NCI-H774 (cell line): ENCODE measurements at places on chromosomes 2 and 18.

DNA sequence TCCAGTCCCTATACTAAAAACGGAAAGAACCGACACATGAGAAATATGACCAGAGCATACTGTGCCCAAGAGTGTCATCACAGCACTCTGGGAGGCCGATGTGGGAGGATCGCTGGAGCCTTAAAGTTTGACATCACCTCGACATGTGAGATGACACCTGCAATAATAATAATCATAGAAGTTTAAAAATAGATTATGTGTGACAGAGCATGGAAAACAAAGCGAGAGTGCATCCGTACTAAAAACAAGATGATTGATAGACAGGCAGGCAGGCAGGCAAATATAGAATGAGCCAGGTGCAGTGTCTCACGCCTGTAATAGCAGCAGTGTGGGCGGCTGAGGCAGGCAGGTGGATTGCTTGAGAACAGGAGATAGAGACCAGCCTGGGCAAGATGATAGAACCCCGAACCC, 114.8 kb upstream of the ANKRD30BL start:
- DNase-seq: no peak

DNA sequence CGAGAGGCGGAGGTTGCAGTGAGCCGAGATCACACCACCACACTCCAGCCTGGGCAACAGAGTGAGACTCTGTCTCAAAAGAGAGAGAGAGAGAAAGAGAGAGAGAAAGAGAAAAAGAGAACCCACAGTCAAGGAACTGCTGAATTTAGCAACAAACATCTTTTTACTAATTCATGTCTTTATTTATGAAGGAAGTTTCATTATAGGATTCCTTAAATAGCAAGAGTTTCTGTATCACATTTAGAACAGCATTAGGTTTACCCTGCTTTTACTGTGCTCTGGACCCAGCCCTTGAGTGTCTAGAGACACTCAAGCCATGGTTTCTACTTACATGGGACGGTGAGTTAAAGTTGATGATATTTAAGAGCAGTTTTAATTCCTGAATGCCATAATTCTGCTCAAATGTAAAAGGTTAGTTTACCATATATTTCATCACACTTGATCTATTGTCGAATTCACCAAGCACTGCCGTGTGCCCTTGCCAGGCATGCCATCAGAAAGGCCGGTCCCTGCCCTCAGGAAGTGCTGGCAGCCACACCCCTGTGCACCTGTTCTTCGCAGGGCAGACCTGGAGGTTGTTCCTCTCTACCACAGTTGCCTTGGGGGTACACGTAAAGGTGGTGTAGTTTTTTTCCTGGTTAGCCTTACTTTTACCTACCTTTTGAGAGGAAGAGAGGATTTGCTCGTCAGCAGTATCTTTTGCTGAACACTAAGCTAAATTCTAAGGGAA, 153.3 kb downstream of the LDLRAD4 start:
- no peak for DNase-seq

DNA sequence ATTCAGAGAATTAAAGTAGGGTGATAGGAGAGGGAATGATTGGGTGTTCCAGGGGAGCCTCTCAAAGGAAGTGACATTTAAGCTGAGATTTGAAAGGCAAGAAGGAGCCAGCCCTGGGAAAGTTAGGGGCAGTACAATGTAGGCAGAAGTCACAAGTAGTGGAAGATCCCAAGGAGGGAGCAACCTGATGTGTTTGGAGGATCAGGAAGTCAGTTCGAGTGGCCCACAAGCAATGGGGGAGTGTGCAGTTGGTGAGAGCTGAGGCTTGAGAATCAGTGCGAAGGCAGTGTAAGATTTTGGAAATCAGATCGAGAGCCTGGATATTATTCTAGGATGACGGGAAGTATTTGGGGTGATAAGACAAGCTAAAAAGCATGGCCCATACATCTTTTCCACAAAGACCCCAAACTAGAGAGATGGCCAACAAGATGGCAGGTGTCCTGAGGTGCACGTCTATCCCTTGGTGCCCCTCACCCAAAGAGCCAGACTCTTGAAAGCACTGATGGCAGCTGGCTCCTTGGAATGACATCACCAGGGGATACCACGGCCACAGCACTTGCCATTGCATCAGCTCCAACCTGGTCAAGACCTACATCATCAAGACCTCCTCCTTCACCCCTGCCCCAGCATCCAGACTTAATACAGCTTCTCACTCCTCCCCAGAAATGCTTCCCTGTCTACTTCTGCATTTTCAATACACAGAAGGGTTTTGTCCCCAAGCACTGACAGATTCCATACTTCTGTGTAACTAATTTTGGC, 127.3 kb downstream of the BCL2 start:
- DNase-seq: no peak

DNA sequence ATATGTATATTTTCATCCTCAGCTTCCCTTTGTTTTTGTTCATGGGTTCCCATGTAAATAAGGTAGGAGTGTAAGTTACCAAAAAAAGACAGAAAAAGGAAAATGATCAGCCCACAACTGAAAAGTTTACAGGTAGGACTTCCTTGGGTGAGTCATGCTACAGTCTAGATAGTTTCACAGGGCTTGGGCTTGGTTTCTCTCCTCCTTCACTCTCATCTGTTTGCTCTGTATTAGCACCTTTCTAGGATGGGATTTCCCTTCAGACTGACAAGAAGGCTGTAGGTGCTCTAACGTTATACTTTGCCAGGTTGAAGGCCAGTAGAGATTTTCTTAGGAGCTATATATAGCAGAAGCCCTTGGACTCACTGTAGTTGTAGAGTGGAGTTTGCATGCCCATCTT, 57.9 kb downstream of the FAM171B start:
- DNase-seq: no peak

DNA sequence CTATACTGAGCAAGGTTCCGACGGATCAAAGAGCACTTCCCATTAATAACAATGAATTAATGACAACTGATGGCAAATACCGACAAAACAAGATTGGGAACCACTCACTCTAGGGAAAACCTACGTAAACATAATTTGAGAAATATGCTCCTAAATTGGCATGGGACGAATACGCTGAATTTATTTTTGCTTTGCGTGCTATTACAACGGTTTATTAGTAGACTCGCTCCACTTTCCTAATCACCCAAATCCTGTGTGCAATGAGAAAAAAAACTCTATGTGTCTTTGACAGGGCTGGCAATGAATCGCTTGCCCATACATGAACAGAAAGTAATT, 536 bp upstream of the SLC25A12 start:
- DNase-seq: no peak

DNA sequence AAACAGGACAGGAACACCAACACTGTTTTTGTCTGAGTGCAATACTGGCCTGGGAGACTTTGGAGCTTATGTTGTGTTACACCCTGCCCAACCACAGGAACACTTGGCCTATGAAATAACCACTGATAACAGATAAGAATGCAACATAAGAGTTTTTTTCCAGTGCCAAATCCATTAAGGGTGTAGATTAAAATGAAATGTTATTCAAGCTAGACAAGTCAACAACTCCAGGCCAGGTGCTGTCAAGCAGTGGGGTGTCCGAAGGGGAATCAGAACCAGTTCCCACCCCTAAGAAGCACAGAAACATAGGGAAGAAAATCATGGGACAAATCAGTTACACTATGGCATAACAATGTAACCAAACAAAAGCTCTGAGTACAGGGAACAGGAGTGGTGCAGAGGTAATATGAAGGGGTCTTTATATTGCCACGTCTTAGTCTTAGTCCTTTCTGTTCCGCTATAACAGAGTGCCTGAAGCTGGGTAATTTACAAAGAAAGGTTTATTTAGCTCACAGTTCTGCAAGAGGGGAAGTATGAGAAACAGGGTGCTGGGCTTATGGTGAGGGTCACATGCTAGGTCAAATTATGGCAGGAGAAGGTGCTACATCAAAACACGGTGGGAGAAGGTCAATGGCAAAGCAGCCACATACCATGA, 3.8 kb downstream of the AFG3L2 start:
- DNase-seq: no peak

DNA sequence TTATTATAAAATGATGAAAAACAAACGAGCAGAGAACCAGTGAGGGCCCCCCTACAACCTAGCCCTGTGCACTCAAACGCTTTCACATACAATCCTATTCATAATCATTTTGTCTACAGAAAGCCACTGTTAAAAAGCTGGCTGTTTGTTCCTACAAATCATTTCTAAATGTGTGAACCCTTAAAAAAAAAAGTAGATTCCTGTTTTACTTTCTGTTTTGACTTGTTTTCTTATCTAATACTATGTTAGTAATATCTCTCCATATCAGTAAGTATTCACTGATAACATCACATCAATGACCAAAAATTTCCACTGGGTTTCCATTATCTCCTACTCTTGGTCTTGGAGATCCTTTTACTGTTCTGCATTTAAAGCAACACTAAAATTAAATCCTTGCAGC, 128.8 kb upstream of the TTC39C start:
- no peak for DNase-seq

- no peak for DNase-seq
Observed at GRCh38 chr2:235546151-235546435, 52.2 kb downstream of the AGAP1 start.

GRCh38 chr2:3042601-3043585, 334.7 kb downstream of the EIPR1 start:
- no peak for DNase-seq

DNA sequence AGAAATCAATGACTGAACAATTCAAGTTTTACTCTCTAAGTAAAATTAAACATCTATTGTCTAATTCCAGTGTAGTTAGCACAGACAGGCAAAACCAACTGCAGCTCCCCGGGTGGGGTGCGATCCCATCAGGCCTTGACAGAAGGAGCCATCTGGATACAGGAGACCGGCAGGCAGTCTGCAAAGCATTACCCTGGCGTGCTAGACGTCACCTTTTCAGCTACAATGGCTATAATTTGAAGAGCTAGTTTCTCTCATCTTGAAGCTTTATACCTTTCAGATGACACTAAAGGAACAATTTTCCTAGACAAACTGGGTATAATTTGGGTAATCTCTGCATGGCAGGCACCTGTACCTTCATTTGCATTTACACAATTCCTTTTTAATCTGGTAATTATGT, 761.5 kb upstream of the SOX11 start:
- no peak for DNase-seq

DNA sequence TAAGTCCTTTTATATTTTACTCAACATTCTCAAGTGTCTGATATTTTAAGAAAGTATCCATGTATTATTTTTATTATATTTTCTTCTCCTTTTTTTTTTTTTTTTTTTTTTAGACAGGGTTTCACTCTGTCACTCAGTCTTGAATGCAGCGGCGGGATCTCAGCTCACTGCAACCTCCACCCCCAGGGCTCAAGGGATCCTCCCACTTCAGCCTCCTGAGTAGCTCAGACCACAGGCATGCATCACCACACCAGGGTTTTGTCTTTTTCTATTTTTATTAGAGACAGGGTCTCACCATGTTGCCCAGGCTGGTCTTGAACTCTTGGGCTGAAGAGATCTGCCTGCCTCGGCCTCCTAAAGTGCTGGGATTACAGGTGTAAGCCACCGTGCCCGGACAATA, 212.1 kb downstream of the TCF4 start:
- DNase-seq: no peak

DNA sequence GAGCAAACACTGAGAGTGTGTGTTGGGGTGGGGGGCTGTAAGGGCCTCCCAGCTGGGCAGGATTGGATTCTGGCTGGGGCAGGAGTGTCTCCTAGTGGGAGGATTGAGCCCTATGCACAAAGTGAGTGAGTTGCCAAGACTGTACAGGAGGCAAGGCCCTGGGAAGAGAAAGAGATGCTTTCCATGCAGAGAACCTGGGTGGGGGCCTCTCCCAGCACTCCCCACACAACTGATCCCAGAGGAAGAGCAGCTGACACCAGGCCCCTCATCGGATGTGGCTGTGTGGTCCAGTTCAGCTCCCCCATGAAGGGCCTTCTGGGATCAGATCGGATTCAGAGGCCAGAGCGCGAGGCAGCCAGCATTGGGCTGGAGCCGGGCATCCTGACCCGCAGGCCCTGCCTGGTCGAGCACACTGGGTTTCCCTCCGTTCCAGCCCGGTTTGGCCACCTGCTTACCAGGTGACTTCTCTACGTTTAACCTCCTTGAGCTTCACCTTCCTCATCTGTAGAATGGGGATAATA, 49.4 kb upstream of the FAHD2A start:
- DNase-seq: no peak

- no peak for DNase-seq
Observed at GRCh38 chr2:180677930-180678624, 302.3 kb upstream of the UBE2E3 start.

DNA sequence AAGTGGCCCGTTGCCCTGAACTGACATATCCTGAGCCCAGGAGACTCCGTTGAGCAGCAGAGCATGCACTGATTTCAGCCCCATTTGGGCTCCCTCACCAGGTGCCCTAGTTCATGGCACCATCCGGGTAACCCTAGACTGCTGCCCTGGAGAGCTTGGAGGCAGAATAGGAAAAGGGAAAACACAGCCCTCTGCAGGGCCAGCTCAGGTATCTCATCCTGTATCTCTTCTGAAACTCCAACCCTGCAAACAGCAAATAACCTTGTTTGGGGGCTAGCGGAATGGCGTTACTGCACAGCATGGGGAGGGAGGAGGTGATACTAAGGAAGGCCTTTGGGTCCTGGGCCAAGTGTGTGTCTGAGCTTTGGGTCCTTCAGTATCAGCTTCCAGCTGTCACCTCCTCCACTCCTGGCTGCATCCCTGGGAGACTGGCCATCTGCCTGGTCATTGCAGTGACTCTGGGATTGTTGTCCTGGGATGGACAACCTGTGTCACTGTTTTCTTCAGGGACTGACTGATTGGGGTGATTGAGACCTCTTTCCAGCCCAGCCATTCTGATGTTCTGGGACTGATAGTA, 233.8 kb upstream of the SKOR2 start:
- no peak for DNase-seq

- DNase-seq: no peak
Observed at GRCh38 chr2:186697536-186697935, 3.7 kb downstream of the FAM171B start.

- DNase-seq: no peak
Observed at GRCh38 chr2:26898480-26899078, 50.6 kb downstream of the DPYSL5 start.

DNA sequence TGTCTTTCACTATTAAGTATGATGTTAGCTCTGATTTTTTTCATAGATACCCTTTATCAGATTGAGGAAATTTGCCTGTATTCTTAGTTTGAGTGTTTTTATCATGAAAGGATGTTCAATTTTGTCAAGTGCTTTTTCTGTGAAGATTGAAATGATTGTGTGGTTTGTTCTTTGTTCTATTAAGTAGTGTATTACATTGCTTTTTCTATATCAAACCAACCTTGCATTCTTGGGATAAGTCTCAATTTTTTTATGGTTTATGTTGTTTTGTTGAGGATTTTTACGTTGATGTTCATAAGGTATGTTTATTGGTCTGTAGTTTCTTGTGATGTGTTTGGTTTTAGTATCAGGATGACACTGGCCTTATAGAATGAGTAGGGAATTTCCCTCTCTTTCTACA, 19.1 kb downstream of the PDK1 start:
- DNase-seq: no peak

- DNase-seq: no peak
Observed at GRCh38 chr2:54164106-54164505, 48.7 kb downstream of the ACYP2 start.

GRCh38 chr2:43943809-43944452, 51.9 kb downstream of the LRPPRC start:
- DNase-seq: peak; percentile 63

DNA sequence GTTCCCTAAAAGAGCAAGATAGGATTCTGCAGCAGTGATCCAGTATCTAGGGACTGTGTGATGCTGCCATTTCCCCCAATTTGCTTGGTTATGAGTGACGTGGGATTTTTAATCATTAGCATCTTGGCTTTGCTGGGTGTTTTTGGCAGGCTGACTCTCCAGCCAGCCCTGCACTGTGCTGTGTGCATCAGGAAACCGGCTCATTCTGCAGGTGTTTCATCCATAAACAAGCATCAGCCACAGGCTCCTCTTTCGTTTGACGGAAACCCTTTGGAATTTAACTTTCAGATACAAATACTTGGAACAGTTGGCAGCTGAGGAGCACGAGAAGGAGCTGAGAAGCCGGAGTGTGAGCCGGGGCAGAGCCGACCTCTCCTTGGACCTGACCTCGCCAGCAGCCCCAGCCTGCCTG, 135.9 kb downstream of the TPGS2 start:
- no peak for DNase-seq
